Fibroblast of the conjunctiva (primary cell): ENCODE measurements at places on chromosomes 2 and 18.

DNA sequence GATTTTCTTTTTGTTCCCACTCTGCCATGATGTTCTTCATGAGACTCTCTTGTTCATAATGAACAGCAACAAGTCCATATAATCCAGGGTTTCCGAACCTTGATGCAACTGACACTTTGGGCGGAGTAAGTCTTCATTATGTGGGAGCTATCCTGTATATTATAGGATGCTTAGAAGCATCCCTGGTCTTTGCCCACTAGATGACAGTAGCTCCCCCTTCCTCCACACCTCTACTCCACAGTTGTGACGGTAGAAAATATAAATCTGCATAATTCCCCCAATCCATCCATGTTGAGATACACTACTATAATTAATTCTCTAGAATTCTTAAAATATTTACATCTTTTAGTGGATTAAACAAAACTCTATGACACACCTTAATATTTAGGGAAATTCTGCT, 482.2 kb upstream of the CELF4 start:
- DNase-seq, result no peak

DNA sequence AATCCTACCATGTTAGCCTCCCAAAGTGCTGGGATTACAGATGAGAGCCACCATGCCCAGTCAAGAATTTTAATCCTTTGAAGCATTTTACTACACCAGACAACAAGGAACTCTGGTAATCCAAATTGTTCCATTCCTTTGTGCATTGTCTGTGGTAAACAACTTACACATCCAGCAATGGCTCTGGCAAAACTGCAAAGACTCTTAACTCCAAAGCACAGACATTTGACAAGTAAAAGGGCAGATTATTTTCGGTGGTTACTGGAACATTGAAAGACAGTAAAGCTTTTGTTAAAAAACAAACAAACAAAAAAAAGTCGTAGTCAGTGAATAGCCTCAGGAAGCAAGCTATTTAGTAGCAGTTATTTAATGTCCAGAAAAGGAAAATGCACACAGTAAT, 33.2 kb upstream of the RMND5A start:
- no peak for DNase-seq

DNA sequence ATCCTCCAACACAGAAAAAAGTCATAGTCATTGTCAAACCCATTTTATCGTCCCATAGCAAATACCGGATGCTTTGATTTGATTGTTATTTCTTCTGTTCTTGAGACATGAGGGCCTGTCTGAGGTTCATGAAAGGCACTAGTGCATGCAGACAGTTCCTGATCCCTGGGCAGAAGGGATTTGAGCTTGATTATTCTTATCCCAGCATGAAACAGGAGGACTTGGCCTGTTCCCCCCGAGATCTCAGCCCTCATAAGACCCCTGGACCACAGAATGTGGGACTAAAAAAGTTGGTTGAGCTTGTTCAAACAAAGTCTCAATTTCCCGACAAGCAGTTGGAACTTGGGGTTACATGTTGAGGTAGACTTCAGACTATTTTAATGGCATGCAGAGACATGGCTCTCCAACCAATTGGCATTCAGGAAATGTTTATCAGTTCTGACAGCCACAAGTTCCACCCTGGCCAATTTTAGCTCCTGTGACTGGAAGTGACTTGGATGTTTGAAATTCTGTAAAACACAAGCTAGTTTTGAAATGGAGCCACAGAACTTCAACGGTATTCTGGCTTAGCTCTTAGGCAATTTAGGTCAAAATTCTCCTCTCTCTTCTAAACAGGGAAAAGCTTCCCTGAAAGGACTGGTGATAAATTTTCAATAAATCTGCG, 366.9 kb upstream of the SLC14A2 start:
- no peak for DNase-seq

GRCh38 chr2:160257041-160257742, 57.1 kb upstream of the ITGB6 start:
- DNase-seq, result no peak

- no peak for DNase-seq
These were observed 50.2 kb upstream of the SLC66A3 start for GRCh38 chr2:11104794-11105660.

- DNase-seq, result no peak
These were observed 34.9 kb downstream of the LRRTM4 start for GRCh38 chr2:77487074-77487803.

DNA sequence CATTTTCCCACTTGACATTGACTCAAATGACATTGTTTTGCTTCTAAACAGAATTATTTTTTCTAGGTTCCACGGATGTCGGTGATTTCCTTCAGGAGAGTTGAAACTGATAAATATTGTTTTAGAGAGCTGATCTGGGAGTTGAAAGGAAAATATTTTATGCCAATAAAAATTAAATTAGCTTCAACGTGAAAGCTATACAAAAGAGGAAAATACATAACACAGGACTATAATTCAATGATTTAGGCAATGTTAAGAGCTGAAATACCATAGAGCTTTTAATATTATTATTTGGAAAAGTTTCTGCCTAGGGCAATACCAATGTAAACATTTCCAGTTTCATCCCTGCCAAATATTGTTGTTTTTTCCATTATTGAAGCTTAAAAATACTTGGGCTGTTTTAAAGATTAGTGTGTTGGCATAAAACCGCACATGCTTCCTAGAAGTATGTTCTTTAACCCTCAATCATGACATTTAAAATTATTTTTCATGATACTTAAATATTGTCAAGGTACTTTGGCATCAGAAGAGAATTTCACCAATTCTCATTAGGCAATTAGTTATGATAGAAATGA, 18.6 kb upstream of the PDE1A start:
- DNase-seq, result no peak

- DNase-seq, result no peak
These were observed 77.1 kb upstream of the CD302 start for GRCh38 chr2:159875083-159875482.

GRCh38 chr2:233331536-233331935, 22.8 kb upstream of the DGKD start:
- DNase-seq, result no peak

- peak; percentile 47 for DNase-seq
These were observed 74.5 kb upstream of the YPEL5 start for GRCh38 chr2:30072250-30072842.

GRCh38 chr2:42102591-42103450, 55.0 kb downstream of the PKDCC start:
- DNase-seq, result no peak

GRCh38 chr2:111897924-111898702, at the start of gene MERTK:
Gene MERTK, plus strand, starts transcription at chr2:111898607. Its CDS starts 129 bp downstream, at chr2:111898736.
- peak; percentile 50 for DNase-seq

- DNase-seq, result no peak
These were observed 318.6 kb downstream of the SLC4A3 start for GRCh38 chr2:219946021-219946420.

DNA sequence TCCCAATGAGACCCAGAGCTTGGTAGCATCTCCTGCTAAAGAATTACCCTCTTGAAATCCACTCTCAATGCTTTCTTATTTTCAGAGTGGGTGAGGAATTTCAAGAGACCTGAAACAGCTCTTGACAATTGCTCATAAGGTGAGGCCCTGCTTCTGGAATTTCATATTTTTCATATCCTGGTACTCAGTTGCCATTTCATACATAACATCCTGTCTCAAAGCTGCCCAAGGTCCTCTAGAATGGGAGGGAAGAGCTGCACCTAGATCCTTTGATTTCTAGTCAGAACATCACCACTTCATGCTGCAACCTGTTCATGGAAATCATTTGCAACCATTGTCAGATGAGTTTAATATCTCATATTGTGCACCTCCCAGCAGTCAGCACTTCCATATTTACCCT, 404.8 kb upstream of the GALNT5 start:
- no peak for DNase-seq

DNA sequence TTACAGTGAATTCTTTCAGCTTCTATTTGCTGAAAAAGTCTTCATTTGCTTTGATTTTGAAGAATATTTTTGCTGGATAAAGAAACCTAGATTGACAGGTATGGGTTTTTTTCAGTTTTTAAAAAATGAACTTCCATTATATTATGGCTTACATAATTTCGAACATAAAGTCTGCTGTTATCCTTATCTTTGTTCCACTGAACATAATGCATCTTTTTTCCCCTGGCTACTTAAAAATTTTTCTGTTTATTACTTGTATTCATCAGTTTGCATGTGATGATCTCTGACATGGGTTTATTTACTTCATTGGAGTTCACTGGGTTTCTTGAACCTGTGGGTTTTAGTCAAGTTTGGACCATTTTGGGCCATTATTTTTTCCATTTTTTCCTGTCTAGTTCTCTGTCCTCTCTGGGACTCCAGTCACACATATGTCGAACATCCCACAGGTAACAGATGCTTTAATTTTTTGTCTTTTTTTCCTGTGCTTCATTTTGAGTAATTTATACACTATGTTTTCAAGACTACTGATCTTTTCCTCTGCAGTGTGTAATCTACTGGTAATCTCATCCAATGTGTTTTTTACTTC, 33.1 kb downstream of the SEC11C start:
- no peak for DNase-seq

- DNase-seq, result no peak
These were observed 868.1 kb upstream of the ID2 start for GRCh38 chr2:7813541-7814292.

GRCh38 chr2:100857915-100858314, 38.0 kb downstream of the NPAS2 start:
- DNase-seq, result peak; percentile 89

DNA sequence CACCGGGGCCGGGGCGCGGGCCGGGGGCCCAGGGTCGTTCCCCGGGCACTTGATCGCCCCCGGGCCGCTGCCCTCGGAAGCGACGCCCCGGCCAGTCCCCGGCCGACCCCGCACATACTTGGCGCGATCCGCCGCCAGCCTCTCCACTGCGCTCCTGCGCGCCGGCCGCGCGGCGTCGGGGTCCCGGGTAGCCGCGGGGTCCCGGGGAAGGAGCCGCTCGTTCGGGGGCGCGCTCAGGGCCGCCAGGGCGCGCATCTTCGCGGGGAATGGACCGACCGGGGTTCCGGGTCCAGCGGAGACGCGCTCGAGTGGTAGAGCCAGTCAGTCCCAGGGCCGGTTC, 204 bp downstream of the FAM110C start:
- no peak for DNase-seq

DNA sequence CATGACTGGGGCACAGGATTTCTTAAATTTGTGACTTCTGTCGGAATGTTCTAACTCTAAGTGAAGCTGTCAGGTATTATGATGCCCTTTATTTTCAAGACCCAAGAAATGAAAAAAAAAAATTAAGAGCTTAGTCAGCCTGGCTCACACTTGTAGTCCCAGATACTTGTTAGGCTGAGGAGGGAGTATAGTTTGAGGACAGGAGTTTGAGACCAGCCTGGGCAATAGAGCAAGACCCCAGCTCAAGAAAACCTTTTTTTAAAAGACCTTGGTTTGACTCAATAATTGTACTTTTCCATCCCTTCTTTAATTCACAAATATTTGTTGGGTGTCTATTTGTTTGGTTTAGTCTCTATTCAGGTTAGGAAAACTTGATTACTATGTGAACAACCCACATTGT, 310.0 kb downstream of the STK39 start:
- no peak for DNase-seq

GRCh38 chr2:24576617-24577016, 85.6 kb downstream of the NCOA1 start:
- DNase-seq, result no peak

- no peak for DNase-seq
These were observed 58.9 kb downstream of the ATP8B1 start for GRCh38 chr18:57744211-57744694.

DNA sequence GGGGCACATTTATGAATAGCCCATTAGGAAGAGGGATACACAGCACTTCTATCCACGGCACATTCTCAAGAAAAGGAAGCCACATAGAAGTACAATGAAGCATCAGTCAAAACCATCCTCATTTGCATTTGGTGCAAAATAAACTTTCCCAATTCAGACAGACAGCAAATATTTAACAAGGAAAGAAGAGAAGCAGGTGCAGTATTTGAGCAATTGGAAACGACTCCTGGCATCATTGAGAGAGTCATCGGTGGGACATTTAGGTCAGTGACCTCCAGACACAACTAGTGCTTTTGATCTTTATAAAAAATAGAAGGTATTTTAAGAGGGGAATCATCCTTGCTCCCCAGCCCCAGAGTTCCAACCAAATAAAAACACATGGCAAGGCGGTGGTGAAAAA, 118.0 kb downstream of the MREG start:
- no peak for DNase-seq

GRCh38 chr2:71721669-71722068, 268.3 kb downstream of the DYSF start:
- no peak for DNase-seq

DNA sequence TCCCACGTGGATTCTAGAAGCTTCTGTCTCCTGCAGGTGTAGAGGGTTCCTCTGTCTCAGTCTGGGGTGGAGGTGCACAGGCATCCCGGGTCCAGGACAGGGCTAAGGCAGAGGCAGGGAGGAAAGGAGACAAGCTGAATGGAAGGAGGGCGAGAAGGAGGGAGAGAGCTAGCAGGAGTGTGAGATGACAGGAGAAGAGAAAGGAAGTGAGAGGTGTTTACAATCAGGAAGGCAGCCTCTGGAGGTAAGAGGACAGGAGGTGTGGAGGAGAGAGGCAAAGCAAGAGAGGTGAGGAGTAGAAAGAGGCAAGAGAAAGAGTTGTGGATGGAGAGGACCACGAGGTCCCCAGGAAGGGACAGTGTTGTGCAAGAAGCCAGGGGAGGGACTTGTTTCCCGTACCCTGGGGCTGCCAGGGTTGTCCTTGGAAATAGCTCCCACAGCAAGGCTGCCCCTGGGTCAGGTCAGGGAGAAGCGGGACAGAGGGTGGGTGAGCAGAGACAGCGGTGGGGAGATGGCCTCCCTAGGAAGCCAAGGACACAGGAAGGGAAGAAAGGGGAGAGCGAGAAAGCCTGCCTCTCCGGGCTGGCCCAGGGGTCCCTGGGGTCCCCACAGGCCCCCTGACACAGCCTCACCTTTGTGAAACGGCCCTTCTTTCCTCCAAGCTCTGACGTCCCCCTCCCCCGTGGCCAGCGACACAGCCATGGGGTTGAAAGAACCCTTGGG, 136.9 kb downstream of the CYP26B1 start:
- no peak for DNase-seq

- DNase-seq, result no peak
These were observed 136.5 kb upstream of the RND3 start for GRCh38 chr2:150624001-150624401.

GRCh38 chr18:79768745-79769144, 29.0 kb upstream of the KCNG2 start:
- no peak for DNase-seq

- DNase-seq, result no peak
These were observed 4.0 kb upstream of the SLC66A2 start for GRCh38 chr18:79955302-79956075.

DNA sequence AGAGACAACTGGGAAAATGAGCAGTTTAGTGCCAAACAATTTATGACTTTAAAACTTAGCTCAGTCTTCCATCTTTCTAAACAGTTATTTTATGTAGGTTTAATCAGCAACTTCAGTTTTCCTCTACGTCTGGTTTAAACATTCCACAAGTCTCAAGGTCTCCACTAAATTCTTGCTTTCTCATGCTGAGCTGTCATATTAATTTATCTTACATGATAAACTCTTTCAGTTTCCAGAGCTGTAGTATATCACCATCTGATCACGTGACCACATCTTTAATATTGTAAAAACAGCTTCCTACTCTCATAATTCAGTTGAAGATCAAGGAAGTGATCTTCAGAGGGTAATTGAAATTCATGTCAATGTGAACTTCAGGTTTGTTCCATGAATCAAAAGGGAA, 158.6 kb downstream of the ZNF804A start:
- DNase-seq, result no peak
